Kidney (tissue), 22 donors: ENCODE measurements at places on chromosomes 12 and 14.

DNA sequence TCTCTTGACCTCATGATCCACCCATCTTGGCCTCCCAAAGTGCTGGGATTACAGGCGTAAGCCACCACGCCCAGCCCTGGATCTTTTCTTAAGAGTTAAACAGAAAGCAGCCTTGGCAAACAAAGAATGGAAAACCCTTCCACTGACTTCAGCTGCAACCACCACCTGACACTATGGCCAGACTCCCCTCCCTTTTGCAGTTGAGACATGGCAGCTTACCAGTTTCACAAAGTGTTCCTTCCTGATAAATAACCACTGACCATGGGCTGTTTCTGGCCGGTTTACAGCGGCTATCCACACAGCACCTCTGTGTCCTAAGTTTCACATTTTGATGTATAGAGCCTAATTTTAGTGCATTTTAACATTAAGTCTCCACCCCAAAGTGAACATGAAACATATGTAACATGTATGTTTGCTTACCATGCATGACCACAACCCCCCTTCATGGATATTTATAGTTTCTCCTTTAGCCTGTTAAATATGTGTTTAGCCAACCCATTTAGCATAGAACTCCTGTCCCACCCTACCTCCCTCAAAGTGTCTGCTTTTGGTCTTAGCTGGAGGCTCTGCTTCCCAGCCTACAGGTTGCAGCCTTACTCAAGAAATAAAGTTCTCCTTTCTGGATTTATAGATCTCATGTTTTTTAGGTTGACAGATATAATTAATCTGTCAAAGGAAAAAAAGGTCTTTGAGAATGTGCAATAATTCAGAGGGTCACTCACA lies 32.7 kb upstream of the RAB21 start:
- no peak for DNase-seq

DNA sequence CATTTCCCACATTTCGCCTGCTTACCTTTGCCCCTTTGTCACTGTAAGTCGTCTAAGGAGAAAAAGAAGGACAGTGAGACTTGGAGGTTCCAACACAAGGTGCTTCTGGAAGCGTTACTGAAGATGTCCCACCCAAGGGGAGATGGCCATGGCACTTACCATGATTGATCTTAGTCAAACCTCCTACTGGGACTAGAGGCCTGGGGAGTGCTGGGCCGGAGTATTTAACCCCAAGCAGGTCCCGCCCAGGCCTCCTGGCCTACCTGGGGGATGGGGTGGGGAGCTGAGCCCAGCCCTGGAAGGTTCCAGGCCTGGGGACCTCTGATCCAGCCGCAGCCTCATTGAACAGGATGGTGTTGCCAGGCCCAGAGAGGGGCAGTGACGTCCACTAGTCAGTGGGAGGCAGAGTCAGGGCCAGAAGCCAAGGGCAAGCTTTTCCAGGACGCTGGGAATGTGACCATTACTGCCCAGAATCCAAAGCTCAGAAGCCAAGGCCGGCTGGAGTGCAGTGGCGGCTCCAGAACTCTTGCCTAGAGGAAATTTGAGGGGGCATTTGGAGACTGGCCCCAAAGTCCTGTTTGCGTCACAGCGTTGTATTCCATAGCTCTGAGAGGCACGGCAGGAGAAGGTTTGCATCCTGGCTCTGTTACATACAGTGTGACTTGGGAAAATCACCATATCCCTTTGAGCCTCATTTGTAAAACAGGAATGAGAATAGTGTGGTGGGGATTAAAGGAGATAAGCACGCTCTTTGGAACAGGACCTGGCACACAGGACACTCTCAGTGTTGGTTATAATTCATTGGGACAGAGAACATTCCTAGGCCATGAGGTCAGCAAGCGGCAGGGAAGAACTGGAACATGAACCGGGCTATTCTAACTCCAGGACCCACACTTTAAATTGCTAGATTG lies at the start of gene HPD:
TSS of gene HPD (minus strand) at position 198 of the 911 bp plus-strand sequence. CDS start at position 162, 36 bp downstream.
- DNase-seq, result peak; percentile 85

DNA sequence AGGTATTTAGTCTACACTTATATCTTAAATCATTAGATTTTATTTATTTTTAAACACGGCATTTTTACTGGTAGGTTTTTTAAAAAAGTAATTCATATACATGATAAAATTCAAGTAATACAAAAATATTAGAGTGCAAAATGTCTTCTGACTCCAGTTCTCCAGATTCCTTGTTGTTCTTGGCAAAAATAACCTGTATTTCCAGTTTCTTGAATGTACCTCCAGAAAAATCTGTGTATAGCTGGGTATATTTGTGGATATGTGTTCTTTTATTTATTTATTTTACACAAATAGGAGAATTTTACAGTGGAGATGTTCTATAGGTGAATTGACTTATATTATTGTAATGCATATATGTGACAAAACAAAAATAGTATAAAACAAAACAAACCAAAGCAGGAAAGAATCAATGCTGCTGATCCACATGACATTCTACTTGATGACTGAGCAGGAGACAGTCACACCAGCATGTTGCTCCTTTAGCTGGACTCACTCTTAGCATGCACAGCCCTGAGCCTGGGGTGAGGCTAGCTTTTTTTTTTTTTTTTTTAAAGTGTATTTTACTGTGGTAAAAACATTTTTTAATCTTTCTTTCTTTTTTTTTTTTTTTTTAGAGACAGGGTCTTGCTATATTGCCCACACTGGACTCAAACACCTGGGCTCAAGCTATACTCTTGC lies 42.2 kb upstream of the SLC38A2 start:
- no peak for DNase-seq

DNA sequence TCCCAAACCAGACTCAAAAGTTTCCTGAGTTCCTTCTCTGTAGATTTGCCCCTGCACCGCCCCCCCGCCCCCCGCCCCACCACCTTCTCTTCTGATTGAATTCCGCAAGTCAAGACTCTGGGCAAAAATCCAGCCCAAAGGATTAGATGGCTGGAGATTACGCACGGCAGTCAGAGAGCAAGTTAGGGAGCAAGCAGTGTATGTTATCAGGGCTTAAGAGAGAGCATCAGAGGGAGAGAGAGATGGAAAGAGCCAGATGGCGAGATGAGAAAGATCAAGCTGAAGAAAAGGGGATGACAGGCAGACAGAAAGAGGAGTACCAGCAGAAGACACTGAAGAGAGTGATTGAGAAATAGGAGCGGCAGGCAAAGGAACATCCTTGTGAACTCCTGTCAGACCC lies 13.9 kb upstream of the ANKRD33 start:
- peak; percentile 71 for DNase-seq

GRCh38 chr12:24396224-24396623 lies 446.8 kb upstream of the SOX5 start:
- DNase-seq, result no peak

DNA sequence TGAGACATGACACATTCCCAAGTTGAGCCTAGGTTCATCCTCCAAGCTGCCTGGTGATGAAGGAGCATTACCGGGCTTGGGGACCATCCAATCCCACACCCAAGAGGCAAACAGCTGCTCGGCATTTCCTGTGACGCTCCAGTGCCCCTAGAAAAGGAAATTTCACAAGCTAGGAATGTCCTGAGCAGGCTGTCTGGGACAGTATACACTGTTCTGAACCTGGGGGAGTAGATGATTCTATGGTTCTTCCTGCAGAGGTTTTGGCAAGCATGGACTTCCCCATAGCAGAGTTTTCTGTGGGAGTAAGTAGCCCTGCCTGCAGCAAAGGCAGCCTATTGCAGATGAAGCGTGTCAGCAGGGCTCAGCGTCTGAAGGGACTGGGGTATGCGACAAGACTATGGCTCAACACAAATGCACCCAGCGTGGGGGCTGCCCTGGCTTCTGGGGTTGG lies 47.4 kb upstream of the SRSF5 start:
- peak; percentile 63 for DNase-seq
